ENCODE measurements at places on chromosomes 5 and 9.
A peak's percentile ranks its signal among the peaks of the same experiment; 100 is the strongest.

GRCh38 chr9:98983295-98984268, 39.9 kb downstream of the COL15A1 start:
- no peak for DNase-seq

DNA sequence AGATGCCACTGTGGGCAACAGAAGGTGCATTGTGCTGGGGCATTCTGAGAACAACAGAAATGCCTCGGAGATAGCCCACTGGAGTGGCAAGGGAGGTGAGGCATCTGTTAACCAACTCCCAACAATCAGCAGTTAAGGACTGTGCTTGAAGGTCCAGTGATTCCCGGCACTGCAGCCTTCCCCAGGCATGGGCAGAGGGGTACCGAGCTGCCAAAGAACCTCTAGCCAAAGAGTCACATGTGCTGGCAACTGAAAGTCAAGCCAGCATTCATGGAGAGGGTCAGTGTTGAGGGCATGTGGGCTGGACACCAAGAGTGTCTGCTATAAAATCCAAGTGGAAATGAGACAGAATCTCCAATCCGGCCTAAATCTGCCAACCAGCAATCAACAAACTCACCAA, 149.6 kb downstream of the ASTN2 start:
- DNase-seq = no peak

GRCh38 chr5:154756009-154756867, 1.1 kb downstream of the LARP1 start:
- peak; percentile 62 for DNase-seq

DNA sequence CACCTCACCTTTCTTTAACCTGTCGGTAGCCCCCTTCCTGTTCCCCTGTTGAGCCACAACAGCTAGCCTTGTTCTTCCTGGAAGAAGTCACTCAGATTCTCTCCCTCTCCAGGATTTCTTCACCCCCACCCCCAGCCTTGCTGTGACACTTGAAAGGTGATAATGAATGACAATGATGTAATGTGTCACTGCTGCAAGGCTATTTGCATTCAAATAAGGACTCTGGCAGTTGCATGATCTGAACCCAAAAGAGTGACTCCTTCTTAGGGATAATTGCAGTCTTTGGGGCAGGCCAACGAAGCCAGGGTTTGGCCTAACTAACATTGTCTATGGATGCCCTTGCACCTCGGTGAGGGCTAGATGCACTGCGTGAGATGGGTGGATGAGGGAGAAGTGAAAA, 154.4 kb upstream of the CLINT1 start:
- no peak for DNase-seq

DNA sequence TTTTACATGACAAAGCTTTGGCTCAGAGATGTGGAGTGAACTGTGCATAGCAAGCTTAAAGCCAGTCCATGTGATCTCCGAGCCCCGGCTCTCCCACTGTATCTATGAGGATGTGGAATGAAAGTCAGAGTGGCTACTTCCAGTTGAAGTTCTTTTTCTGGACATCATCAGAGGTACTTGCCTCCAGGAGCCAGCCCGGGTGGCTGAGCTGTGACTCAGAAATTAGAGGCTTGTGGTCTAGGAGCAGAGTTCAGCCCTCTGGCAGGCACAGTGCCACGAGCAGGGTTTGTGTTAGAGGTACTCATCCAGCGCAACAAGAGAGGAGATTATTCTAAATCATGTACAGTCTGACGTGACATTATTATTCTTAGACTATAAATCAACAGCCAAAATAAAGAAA, 322.5 kb downstream of the CDK5RAP2 start:
- no peak for DNase-seq

- peak; percentile 84 for DNase-seq
Measured at GRCh38 chr5:149610589-149611255, 29.4 kb downstream of the ARHGEF37 start.

DNA sequence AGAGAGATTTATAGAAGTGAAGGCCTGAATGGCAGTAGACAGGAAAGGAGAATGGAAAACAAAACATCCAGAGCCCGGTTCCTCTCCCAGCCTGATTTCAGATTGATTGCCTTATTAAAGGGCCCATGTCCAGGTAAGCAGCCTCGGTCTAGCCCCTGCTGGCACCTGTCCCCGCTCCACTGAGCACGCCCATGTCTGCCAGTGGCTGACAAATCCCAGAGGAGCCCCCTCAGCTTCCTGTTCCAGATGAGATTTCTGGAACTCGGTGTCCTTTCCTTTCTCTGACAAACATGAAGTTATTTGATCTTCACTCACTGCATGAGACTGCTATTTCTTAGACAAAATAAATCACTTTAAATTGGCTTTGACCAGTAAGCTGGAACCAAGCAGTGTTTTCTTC, 187.0 kb upstream of the ADCY2 start:
- no peak for DNase-seq

- DNase-seq = no peak
Measured at GRCh38 chr9:131217331-131218031, 58.8 kb downstream of the FAM78A start.

DNA sequence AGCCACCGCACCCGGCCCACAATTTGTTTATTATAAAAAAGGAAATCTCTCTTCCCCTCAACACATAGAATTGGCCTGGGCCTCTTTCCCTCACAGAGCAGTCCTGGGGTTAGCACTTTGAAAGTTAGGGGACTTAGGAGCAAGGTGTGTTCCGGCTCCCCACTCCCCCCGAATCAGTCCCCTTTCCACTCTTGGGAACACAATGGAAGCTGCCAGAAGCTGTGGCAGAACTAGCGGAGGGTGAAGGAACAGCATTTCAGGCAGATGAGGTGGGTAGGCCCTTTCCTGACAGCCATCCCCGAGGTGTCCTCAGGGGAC, 16.4 kb upstream of the C5orf47 start:
- DNase-seq = no peak

DNA sequence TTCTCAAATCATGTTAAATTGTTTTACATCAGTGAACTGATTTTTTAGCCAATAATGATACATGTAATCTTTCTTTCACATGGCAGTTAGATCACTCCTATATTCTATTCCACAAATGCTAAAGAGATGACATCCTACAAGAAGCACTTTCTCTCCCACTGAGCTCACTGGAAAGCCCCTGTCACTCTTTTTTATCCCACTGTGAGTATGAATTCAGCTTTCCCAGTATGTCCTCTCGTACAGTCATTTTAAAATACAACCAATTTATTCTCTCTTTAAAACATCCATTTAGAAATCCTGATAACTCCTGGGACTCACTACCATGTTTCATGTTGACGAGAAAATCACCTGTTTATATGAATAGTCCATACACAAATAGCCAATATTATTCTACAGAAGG, 599.9 kb downstream of the SEMA5A start:
- no peak for DNase-seq

GRCh38 chr5:104126980-104127379, 564.4 kb upstream of the NUDT12 start:
- DNase-seq = no peak

DNA sequence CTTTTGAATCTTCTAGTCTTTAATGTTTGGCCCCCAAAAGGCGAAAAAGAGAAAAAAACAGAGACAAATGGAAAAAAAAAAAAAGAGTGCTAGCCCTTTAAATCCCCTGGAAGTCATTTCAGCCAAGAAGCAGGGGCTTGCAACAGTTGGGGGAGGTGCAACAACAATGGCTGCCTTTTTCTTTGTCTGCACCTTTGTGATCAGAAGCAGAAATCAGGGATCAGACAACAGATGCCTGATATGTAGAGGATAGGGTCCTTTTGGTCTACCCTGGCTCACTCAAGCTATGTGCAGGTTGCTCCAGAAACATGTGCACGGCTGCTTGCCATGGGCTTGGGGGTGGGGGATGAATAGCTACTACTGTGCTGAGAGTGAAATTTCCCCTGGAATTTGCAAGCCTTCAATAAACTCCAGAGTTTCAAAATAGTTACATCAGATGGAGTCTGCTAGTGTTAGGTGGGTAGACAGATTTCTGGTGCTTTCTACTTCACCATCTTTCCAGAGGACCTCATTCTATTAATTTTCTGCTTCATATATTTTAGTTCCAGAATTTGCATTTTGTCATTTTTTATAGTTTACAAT, 150.9 kb downstream of the FGF18 start:
- DNase-seq = no peak

DNA sequence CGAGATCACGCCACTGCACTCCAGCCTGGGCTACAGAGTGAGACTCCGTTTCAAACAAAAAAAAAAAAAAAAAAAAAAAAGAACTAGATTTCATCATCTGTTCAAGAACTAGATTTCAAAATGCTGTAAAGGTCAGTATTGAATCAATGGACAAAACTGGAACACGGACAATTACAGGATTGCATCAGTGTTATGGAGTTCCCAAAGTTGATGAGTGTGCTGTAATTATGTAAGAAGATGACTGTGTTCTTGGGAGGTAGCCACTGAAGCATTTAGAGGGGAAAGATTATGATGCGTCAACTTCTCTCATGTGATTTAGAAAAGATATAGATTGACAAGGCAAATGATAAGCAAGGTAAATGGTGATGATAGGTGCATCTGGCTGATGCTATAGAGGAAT, 6.5 kb downstream of the FAM240B start:
- no peak for DNase-seq

DNA sequence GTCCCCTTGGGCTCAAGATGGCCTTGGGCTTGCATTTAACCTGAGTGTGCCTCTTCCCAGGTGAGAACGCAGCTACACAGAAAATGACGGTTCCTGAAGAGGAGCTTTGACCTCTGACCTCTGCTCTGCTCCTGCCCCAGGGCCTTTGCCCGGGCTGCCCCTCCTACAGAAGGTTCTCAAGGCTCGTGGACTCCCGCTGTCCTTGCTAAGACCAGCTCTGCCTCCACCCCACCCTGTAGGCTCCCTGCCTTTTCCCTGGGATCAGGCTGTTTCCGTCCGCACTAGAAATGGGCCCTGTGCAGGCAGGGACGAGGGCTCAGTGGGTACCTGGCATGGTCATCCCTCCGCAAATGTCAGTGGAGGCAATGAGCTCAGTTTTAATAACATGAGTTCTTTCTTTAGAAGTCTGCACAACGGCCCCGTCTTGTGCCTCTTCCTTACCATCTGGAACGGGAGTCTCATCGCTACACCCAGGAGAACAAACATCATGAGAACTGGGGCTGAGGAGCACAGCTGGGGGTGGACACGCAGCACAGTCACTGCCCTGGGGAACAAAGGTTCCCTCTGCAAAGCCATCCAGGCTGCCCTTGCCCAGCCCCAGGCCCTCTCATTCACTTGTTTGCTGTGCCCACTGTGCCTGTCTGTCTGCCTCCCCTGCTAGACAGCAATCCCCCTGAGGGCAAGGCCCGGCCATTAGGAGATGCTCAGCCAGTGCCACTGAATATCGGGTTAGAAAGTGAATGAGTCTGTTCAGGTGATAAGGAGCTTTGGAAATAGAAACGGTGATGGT, 26.7 kb upstream of the LPCAT1 start:
- no peak for DNase-seq

GRCh38 chr9:75739884-75740611, 150.4 kb upstream of the PCSK5 start:
- DNase-seq = no peak

DNA sequence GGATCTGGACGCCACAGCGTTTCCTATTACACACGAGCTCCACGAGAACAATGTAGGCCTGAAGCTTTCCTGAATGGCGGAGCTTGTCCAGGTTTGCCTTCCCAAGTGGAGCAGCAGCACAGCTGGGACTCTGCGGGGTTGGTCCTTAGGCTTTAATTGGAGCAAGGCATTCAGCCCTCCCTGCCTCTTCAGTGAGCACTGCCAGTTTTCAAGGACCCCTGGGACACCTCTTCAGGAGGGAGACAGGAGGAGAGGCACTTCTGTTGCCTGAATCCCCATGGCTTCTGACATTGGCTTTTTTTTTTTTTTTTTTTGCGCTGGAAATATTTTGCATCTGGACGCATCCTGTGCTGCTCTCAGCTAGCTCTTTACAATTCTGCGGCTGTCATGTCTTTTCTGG, 179.4 kb downstream of the SEMA6A start:
- no peak for DNase-seq

DNA sequence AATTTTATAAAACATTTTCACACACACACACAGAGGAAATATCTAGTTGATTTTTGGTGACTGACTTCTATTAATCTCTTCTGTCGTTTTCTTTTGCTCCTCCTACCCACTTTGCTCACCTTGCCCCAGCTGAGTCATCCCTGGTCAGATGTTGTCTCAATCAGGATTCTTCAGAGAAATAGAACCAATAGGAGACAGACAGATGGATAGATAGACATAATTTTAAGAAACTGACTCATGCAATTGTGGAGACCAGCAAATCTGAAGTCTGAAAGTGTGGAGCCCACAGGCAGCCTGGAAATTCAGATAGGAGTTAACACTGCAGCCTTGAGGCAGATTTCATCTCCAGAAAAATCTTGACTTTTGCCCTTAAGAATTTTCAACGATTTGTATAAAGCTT, 37.0 kb upstream of the PIK3R1 start:
- peak; percentile 15 for DNase-seq

- no peak for DNase-seq
Measured at GRCh38 chr9:18622186-18622836, 148.4 kb downstream of the ADAMTSL1 start.

DNA sequence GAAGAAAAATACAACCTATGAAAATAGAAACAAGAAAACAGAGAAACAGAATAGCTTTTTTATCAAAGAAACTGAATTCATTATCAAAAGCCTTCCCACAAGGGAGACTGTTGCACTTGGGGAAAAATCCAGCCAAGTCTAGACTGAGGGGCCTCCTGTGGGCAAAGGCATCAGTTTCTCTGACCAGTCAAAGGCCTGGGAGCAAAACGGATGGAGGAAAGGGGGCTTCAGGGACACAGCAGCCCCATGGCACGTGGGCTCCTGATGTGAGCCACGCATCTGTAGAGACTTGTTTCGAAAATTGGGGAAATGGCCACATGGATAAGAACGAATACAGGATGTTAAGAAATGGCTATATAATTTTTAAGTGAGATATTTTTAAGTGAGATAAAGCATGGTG, 21.1 kb downstream of the ZDHHC11B start:
- DNase-seq = no peak

DNA sequence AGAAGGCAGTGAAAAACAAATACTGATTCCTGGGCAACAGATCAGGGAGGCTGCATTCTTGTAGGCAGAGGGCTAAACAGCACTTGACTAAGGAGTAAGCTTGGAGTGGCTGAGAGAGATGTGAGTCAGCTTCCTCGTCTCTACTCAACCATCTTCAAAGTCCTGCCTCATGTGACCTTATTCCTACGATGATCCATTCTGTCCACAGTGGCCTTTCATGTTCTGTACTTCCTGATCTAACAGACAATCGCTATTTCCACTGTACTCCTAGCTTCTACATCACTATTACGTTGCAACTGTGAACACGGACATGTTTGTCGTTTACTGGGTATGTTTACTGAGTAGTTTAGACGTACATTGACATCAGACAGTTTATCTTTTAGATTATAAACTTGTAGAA, 365.4 kb downstream of the ARL15 start:
- no peak for DNase-seq
